Fibroblast of skin of left biceps (primary cell): ENCODE measurements at places on chromosomes 1 and 21.
A peak's percentile ranks its signal among the peaks of the same experiment; 100 is the strongest.

- DNase-seq = no peak
These were observed 84.7 kb downstream of the PIK3CD start for GRCh38 chr1:9736241-9736640.

GRCh38 chr1:62229468-62229867 is 34.8 kb downstream of the L1TD1 start:
- no peak for DNase-seq

DNA sequence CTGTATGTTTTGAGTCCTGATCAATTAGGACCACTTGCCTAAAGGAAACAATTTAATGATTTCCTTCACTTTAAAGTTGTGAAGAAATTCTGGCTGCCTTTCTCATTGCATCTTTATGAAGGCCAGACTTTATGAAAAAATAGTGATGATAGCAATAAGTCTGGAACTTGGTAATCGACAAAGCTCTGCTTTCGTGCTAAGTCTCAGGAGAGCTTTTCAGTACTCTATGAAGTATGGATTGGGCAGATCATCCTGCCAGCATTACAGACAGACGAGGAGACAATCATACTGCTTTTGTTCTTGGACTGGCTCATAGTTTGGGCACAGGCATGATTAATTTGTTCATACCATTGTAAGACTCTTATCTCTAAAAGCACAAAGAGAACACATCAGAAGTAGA is 45.5 kb upstream of the KCNJ15 start:
- DNase-seq = no peak

- DNase-seq = peak; percentile 36
These were observed 200.0 kb downstream of the GABPA start for GRCh38 chr21:25934771-25935224.

DNA sequence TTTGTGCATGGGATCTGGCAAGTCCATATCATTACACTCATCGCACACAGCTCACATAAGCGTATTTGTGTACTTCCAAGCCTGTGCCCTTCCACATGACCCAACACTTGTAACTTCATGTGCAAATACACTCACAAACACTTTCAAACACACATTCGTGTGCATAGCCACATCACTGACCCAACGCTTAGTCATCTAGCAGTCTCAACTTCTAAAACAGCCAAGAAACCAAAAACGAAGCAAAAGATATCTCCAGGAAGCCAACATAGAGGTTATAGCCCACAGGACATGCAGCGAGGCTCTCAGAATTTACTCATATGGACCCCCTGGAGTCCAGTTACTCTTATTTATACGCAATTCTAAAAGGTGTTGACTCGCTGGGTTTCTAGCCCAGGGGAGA is 10.9 kb upstream of the GOLT1A start:
- no peak for DNase-seq

DNA sequence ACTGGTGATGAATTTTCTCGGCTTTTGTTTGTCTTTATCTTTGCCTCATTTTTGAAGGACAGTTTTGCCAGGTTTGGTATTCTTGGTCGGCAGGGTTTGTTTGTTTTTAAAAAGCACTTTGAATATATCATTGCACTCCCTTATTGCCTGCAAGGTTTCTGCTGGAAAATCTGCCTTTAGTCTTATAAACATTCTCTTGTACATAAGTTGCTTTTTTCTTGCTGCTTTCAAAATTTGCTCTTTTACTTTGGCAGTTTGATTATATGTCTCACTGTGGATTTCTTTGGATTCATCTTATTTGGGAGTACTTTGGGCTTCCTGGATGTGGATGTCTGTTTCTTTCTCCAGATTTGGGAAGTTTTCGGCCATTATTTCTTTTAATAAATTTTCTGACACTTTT is 58.1 kb upstream of the C1orf146 start:
- no peak for DNase-seq

GRCh38 chr1:22711591-22712501 is 1.2 kb downstream of the EPHB2 start:
- no peak for DNase-seq

DNA sequence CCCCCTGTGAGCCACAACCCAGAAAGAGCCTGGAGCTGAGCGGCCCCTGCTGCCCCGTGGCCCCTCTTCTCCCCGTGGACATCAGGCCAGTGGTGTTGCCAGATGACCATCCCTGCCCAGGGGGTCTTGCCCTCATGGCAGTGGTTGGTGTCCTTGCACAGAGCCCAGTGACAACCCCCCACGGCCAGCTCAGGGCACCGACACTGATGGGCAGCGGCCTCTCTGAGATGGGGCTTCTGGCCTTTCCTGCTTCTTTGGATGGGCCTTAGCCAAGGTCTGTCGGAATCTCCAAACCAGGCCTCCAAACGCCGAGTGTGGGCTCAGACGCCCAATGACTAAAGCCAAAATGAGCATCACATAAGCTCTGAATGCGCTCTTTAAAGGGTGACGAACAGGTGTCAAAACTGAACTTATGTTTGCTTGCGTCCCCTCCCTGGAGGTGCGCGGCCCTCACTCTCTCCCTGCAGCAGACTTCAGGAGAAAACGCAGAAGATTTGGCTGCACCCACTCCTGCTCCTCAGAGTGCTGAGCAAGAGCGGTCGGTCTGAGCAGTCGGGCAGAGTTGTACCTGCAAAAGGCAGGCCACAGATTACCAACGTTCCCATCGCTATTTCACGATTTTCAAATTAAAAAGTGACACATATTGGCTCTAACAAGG is 41.9 kb downstream of the UBE2G2 start:
- DNase-seq = no peak

DNA sequence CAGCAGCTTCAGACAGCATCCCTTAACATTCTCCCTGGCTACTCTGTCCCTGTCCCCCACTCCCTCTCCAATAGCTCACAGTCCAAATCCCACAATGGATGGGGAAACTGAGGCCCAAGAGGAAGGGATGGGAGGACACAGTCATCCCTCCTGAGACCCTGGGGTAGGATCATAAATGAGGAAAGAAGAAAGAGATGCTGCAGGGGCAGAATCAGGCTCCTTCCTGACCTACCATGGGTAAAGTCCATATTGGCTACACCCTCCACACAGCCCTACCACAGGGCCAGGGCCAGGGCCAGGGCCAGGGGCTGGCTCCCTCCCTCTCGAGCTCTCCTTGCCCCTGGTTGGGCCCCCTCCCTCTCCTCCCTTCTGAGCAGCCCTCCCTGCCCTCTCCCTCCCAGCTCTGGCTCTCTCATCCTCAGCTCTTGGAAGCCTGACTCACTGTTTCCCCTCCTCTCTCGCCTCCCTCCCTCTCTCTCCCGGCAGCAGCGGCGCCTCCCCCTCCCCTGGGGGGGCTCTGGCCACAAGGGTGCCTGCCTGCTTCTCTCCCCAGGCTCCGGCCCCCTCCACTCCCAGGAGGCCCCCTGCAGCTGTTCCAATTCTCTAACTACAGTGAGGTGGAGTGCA is 4.9 kb downstream of the AHDC1 start:
- no peak for DNase-seq

- peak; percentile 55 for DNase-seq
These were observed 20.1 kb downstream of the FMO3 start for GRCh38 chr1:171110621-171111326.

- DNase-seq = peak; percentile 64
These were observed 2.2 kb upstream of the IRF6 start for GRCh38 chr1:209808059-209808581.

GRCh38 chr1:6546326-6546725 is 8.0 kb downstream of the NOL9 start:
- DNase-seq = no peak

DNA sequence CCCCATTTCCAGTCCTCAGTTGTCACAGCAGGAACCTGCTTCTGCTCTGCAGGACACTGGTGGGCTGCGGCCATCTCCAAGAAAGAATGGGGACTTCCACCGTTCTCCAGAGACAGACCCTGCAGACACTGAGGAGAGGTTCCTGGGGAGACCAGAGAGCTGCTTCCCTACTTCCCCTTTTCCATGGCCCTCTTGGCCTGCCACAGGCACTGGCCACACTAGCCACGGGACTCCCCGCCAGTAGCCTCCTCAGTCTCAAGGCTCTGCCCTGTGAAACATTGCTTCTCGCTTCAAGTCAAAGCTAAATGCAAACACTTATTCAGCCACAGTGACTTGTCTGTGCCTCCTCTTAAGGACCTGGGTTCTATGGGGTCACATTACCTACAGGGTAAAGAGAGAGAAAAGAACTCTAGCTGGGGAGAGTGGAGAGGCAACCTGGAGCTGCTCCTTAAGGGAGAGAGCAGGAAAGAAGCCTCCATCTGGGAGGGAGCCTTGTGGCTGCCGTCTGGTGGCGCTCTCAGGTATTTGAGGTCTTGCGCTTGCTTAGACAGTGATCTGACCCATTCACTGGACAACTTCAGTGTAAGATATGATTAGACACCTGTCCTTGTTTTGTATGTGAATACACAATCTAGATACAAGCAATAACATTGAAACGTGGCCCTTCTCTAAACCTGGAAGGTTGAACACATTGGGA is 5.4 kb upstream of the SLAMF8 start:
- no peak for DNase-seq

- no peak for DNase-seq
These were observed 52.8 kb downstream of the WNT9A start for GRCh38 chr1:227894831-227895451.

DNA sequence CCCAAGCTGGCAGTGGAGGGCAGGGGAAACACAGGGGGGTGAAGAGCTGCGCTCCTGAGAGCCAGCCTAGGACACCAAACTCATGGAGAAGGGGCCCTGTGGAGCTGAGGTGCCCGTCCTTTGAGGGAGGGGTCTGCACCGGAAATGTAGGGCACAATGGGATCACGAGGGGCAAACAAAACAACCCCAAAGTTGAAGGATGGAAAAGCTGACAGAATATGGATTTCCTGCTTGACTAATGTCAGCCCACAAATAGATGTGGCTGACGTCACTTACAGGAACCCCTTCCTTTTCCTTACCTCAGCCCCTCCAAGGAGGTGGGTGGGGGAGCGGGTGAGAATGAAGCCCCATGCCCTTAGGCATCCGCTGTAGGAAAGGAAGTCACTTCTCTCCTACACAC is 110.9 kb downstream of the KCNN3 start:
- DNase-seq = no peak

DNA sequence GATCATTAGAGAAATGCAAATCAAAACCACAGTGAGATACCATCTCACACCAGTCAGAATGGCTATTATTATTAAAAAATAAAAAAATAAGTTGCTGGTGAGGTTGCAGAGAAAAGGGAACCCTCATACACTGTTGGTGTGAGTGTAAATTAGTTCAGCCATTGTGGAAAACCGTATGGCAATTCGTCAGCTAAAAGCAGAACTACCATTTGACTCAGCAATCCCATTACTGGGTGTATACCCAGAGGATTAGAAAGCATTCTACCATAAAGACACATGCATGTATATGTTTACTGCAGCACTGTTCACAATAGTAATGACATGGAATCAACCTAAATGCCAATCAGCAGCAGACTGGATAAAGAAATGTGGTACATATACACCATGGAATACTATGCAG is 42.2 kb downstream of the GIPC2 start:
- no peak for DNase-seq

- peak; percentile 26 for DNase-seq
These were observed 500.3 kb upstream of the C1orf87 start for GRCh38 chr1:60573726-60574409.

DNA sequence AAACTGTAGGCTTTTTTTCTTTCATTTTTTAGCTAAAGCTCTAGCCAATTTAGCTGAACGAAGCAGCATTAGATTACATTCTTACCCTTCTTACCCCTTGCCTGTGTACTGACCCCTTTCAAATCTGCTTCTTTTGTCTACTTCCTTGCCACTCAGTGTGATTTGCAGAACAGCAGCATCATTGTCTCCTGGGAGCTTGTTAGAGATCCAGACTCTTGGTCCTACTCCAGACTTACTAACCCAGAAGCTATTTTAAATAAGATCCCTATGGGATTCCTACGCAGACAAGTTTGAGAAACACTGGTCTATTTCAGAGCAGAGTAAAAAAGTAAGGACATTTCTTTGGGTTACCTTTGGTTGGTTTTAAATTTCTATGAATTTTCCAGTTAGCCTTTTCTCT is 13.8 kb downstream of the LRRC39 start:
- peak; percentile 45 for DNase-seq

DNA sequence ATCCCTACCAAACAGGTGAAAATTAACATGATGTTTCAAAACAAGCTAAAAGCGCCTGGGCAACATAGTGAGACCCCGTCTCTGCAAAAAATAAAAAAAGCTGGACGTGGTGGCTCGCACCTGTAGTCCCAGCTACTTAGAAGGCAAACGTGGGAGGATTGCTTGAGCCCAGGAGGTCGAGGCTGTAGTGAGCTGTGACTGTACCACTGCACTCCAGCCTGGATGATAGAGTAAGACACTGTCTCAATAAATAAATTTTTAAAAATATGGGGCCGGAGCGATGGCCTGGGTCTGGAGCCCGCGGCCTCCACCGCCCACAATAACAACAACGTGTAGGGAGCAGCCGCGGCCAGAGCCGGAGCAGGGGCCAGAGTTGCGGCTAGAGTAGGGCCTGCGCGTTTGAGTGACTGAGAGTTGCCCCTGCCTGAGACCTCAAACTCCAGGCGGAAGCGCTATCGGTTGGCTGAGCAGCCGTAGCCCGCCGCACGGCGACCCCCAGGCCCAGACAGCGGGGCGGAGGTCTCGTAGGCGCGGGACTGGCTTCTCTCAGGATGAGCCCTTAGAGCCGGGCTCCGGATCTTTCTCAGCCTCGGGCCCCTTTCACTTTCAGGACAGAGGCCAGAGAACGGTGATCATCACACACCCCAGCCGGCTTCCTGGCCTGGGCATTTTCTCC is 41.4 kb downstream of the ZMYM1 start:
- DNase-seq = no peak

- no peak for DNase-seq
These were observed at the start of gene UAP1 for GRCh38 chr1:162561616-162562469. UAP1 (plus strand) TSS chr1:162561722; CDS start chr1:162566069, 4,347 bp downstream.

DNA sequence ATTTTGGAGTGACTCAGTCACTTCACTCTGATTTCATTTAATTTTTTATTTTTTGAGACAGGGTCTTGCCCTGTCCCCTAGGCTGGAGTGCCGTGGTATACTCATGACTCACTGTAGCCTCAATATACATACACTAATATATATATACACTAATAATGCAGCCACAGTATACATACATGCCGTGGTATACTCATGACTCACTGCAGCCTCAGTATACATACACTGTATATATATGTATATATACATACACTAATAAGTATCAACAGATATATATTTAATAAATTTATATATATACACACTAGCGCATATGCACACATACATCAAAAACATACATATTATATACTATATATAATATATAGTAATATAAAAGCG is 149.2 kb downstream of the NCAM2 start:
- no peak for DNase-seq

- no peak for DNase-seq
These were observed 22.3 kb downstream of the PPFIA4 start for GRCh38 chr1:203048555-203049051.

GRCh38 chr1:8889925-8890785 is 11.7 kb upstream of the ENO1 start:
- no peak for DNase-seq
